ENCODE measurements at places on chromosomes 4 and X. TPM values are rescaled to one million over a fixed set of nuclear protein-coding genes. Genes with fewer than 3 reads are reported as not detected.

Gene DDX53
- not detected for total RNA-seq

Gene SHROOM3
- 1.6 TPM for total RNA-seq

Gene TMEM154
- 2.3 TPM for total RNA-seq

Gene MTTP
- total RNA-seq, result 0.09 TPM

Gene IL13RA2
- total RNA-seq, result 440 TPM

Gene ANKRD37
- total RNA-seq, result 25.8 TPM

Gene SULT1E1
- total RNA-seq, result 0.09 TPM

Gene HCCS
- 18.6 TPM for total RNA-seq

Gene HDAC6
- total RNA-seq, result 16.8 TPM

Gene HELT
- total RNA-seq, result not detected

Gene TAF1
- total RNA-seq, result 35.7 TPM

Gene GRPEL1
- 29.4 TPM for total RNA-seq

Gene HMX1
- not detected for total RNA-seq

Gene MPP1
- total RNA-seq, result 30.3 TPM

Gene HS6ST2
- total RNA-seq, result 0.14 TPM

Gene NRK
- 2.1 TPM for total RNA-seq

Gene AFP
- 0.55 TPM for total RNA-seq

Gene RNF150
- total RNA-seq, result 0.28 TPM

Gene NLGN3
- 0.18 TPM for total RNA-seq

Gene ADH1A
- not detected for total RNA-seq

Gene PAGE2
- 0.71 TPM for total RNA-seq

Gene GAGE1
- under 0.01 TPM for total RNA-seq

Gene PHOX2B
- not detected for total RNA-seq

Gene SFRP2
- total RNA-seq, result not detected

Gene SYTL5
- total RNA-seq, result 0.57 TPM

Gene ARHGAP36
- total RNA-seq, result not detected

Gene GPRASP1
- 4.0 TPM for total RNA-seq

Gene GPR119
- not detected for total RNA-seq

Gene MMRN1
- 0.14 TPM for total RNA-seq

Gene PPP4R3C
- total RNA-seq, result not detected

Gene ASB11
- total RNA-seq, result not detected

Gene MSX1
- total RNA-seq, result 7.8 TPM

Gene COL4A5
- total RNA-seq, result 102 TPM

Gene SSX3
- total RNA-seq, result not detected

Gene CT55
- not detected for total RNA-seq

Gene FAT4
- total RNA-seq, result 8.1 TPM

Gene GUCY1A1
- 0.71 TPM for total RNA-seq

Gene PRR32
- total RNA-seq, result not detected

Gene TLR6
- total RNA-seq, result 1.4 TPM

Gene GAGE10
- not detected for total RNA-seq

Gene SPANXD
- total RNA-seq, result not detected

Gene UGT2B17
- total RNA-seq, result not detected

Gene ZIC3
- total RNA-seq, result not detected

Gene CXCL10
- total RNA-seq, result 0.09 TPM

Gene SOX3
- not detected for total RNA-seq

Gene KIT
- 0.43 TPM for total RNA-seq

All from smooth muscle cell of bladder (primary cell).